H7 (cell line): ENCODE measurements at places on chromosomes 5 and 9. TPM values are rescaled to one million over a fixed set of nuclear protein-coding genes. Genes with fewer than 3 reads are reported as not detected.

DNA sequence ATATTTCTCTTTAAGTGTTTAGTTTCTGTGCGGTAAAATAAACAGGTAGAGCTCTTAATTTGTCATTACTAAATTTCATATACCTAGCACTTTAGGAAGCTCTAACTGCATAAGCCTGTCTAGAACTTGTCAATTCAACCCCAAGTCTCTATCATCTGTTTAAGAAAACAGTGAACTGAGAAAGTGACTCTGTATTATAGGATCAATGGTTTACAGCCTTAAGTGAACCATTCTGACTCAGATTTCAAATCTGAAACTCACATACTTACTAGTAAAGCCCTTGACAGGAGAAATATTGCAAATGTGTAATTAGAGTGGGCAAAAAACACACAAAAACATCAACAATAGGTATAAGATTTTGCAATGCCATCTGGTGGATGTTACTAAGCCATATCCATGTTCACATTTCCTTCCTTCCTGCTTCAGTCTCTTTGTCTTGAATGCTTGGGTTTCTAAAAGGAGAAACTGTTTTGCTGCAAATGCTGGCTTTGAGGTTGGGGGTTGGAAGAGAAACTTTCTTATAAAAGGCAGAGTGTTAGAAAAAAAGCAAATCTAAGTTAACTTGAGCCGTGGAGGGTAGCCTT lies 101.8 kb downstream of the DOCK8 start:
- DNase-seq, result no peak

DNA sequence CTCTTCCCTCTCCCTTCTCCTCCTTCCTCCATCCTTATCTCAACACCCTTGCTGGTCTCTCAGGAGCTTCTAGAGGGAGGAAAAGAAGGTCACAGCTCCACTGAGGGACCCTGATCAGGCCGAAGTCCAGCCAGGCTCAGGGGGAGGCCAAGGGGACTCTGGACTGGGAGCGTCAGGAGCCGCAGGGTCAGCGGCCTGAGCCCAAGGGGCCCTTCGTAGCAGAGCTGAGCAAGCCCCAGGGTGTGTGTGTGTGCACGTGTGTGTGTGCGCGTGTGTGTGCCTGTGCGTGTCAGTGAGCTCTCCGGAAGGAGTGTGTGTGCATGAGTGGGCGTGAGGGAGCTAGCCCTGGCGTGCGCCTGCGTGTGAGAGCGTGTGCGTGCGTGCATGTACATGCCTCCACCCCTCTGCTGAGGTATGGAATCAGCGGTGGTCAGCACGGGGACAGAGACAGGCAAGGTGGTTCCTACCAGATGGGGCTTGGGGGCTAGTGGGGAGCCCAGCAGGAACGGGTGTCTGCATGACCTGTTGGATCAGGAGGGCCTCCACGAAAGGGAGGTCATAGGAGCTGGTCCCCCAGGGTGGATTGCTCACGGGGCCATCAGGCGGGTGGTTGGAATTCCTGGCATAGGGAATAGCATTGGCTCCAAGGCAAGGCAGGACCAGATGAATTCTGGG lies 10.0 kb upstream of the AGPAT2 start:
- no peak for DNase-seq

Gene WDR38
- not detected in 2 replicates for total RNA-seq

Gene SCAI
- total RNA-seq, result 6.4 and 10.6 TPM in 2 replicates

GRCh38 chr5:171614971-171615653 lies 170.5 kb upstream of the SMIM23 start:
- DNase-seq, result peak; percentile 81

DNA sequence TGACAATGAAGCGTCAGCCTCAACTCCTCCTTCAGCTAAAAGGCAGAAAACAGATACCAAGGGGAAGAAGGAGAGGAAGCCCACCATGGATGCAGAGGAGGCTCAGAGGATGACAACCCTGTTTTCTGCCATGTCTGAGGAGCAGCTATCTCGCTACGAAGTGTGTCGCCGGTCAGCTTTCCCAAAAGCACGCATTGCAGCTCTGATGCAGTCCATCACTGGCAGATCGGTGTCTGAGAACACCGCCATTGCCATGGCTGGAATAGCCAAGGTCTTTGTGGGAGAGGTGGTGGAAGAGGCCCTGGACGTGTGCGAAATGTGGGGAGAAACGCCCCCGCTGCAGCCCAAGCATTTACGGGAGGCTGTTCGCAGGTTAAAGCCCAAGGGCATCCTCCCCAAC lies 968 bp downstream of the TAF11L11 start:
- no peak for DNase-seq

DNA sequence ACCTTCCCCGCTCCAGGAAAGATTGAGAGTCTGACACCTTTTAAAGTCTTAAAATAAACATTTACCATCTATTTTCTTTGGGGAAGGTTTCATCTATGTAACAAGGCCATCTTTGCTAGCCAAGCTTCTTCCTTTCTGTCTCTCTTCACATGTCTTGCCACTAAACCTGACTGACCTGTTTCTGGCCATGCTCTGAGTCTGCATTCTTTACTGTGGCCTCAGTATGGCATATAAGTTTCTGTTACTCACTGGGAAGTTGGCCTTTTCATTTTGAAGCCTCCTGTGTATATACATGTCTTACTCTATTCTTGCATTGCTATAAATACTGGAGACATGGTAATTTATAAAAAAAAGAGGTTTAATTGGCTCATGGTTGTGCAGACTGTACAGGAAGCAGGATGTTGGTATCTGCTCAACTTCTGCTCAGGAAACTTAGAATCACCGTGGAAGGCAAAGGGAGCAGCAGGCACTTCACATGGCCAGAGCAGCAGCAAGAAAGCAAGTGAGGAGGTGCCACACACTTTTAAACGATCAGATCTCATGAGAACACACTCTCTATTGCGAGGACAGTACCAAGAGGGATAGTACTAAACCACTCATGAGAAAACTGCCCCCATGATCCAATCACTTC lies 48.1 kb downstream of the KCNV2 start:
- DNase-seq, result no peak

Gene PHPT1
- 68.2 and 75.5 TPM in 2 replicates for total RNA-seq

DNA sequence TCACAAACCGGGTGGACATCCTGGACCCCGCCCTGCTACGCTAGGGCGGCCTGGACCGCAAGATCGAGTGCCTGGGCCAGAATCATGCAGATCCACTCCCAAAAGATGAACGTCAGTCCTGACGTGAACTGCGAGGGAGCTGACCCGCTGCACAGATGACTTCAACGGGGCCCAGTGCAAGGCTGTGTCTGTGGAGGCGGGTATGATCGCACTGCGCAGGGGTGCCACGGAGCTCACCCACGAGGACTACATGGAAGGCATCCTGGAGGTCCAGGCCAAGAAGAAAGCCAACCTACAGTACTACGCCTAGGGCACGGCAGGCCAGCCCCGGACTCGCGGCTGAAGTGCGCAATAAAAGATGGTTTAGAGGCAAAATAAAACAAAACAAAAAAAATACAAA lies 5.2 kb downstream of the SAXO1 start:
- no peak for DNase-seq

GRCh38 chr5:126926187-126926586 lies 104.2 kb downstream of the MARCHF3 start:
- no peak for DNase-seq

DNA sequence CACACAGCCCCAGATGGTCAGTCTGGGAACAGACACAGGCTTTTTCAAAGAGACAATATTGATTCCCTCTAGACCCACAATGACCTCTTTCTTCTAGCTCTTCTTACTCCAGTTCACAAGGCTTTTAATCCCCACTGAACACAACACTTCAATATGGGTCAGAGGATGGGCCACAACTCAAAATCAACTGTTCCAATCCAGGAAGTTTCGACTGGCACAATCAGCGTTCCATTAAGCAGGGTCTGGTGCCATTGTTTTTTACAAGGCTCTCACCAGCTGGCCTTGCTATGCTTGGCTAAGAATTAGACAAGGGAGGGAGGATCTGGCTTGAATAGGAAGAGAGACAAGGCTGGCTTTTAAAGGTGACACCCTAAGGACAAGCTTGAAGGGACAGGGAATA lies 199.4 kb upstream of the SLC24A2 start:
- DNase-seq, result no peak

DNA sequence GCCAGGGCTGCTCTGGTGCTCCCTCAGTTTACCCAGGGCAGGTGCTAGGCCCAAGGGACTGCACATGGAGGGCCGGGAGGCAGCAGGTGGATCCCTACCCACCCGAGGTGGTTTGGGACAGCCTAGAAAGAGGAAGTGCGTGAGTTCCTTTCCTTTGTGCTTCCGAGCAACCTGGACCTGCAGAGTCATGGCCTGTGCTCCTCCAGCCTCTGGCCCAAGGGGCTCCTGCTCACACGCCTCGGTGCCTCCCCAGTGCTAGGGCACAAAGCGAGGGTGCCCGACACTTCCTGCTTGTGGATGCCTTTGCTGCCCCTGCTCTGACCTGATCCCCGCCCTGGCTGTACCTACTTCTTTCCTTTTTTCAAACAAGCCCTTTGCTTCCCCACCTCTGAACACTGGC lies 79.3 kb downstream of the RXRA start:
- peak; percentile 73 for DNase-seq

GRCh38 chr9:20524776-20525175 lies 97.5 kb downstream of the MLLT3 start:
- peak; percentile 41 for DNase-seq

DNA sequence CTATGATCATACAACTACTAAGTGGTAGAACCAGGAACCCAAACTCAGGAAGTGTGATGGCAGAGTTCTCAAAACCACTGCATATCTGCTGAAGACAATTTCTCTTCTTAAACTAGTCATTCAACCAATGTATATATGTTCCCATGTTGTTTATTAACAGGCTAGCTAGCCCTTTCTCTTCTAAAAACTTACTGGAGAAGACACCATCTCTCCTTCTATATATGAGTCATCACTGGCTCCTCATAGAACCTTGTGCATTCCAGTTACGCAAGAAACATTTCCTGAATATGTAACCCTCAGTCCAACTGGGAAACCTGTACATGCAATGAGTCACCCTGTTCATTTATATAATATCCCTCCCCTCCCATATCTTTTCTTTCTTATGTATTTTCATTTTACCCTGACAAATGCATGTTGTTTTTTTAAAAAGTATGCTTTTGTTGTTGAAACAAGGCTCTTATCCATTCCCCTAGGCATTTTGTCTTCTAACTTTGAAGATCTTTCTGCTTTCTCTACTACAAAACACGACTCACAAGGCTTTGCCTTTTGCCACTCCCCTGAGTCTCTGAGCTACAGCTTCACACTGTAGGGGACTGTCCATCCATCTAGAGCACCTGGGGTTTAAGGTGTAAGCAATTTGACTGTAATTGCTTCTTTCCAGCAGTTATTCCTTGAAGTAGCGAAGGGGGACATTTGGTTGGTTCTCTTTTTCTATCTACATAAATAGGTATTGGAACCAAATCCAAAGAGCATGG lies 119.5 kb downstream of the ANXA1 start:
- no peak for DNase-seq

GRCh38 chr5:175195698-175196656 lies 248.0 kb downstream of the DRD1 start:
- peak; percentile 43 for DNase-seq

DNA sequence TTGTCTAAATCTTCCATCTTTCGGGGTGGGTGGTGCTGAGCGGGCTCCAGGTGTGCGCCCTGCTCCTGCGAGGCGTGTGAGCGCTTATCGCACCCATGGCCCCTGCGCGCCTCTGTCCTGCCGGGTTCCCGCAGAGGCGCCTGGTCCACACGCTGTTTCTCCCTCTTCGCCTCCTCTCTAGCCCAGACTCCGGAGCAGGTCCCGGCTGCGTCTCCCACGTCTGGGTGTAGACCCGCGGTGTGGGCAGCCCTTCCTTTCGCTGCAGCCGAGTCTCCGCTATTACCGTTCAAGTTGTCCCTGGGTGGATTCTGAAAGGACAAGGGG lies 40.5 kb upstream of the PLEKHG4B start:
- peak; percentile 50 for DNase-seq

Gene LCN9
- 0.44 TPM in 1 of 2 replicates, not detected in the other for total RNA-seq

GRCh38 chr5:119363936-119364335 lies 8.1 kb downstream of the TNFAIP8 start:
- DNase-seq, result no peak

DNA sequence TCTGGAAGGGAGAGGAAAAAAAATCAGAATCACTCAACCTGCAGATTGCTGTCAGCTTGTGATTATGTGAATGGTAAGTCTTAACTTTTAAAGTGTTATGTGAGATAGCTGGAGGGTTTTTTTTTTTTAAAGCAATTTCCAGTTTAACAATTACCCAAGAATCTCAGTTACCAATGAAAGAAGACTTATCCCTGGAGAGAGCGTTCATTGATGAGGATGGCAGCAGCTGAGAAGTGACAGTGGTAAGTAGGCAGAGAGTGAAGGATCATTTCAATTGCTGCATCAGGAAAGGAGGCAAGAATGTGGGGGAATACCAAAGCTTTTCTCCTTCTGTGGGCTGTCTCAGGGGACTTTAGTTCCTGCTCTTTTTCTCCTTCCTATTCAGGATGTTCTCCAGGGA lies 370.2 kb upstream of the C9orf72 start:
- peak; percentile 4 for DNase-seq

DNA sequence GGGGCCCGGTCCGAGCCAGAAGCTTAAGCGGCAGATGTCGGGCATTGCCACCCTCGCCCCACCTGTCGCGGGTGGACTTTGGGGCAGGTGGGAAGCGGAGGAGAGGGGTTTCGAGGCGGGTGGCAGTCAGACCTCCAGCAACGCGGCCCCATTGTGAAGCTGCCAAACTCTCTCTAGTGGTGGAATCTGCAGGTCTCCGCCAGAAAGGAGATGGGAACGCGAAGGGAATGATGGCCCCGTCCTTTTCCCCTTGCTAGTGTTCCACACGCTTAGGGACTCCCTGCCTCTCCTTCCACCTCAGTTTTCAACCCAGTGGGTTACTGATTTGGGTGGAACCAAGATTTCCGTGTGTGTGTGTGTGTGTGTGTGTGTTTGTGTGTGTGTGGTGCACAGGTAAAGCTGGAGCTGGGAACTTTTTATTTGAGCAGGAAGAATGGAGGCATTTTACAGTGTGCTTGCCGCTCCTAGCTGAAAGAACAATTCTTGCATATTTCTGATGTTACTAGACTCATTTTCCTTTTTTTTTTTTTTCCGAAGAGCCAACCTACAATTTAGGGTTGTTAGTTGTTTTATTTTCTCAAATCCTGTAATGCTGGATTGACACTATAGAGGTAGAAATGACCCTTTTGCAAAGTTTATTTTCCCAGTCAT lies 1.3 kb downstream of the MACIR start:
- DNase-seq, result no peak

DNA sequence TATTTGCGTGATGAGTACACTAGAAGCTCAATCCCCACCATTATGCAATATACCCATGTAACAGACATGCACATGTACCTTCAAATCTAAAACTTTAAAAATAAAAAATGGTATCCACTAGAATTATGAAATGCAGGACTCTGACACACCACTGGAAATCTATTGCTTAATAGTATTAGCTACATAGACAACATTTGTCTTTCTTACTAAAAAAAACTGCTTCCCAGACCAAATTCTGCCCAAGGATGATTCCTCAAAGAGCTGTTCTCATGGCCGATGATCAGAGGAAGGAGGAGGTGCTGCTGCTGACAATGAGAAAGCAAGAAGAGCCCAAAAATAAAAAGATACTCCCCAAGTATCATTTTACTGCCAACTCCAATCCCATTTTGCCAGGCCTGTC lies 67.2 kb downstream of the TTC39B start:
- no peak for DNase-seq

DNA sequence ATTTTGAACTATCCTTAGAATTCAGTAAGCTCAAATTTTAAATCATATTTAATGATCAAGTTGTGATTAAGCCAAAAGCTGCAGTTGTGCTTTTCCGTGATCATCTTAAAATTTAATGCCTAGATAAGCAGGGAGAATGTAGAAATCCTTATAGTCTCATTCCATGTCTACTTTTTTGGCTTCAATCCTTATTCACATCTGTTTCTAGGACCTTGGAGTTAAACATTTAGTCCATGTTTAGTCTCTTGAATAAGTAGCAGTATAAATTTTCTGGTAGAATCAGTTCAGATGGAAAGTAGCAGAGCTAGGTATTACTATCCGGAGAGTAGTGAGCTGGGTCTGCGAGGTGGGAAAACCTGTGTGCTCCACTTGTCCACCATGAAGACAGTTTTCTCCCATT lies 59.3 kb upstream of the RIOK2 start:
- DNase-seq, result no peak
